Temporal lobe (tissue), 4 donors: ENCODE measurements at places on chromosomes 7 and 10. TPM values are rescaled to one million over a fixed set of nuclear protein-coding genes. Genes with fewer than 3 reads are reported as not detected.

The ACBD7 gene
- total RNA-seq: 11.8 TPM

The TMEM229A gene
- 0.74 TPM for total RNA-seq

The TSPAN12 gene
- 3.9 TPM for total RNA-seq

The CRPPA gene
- total RNA-seq: 4.4 TPM

The CTAGE4 gene
- total RNA-seq: 0.25 TPM

The DPYSL4 gene
- 39.3 TPM for total RNA-seq

The PLXDC2 gene
- 9.3 TPM for total RNA-seq

The PVRIG gene
- total RNA-seq: not detected

The SUMF2 gene
- 35.7 TPM for total RNA-seq

The WDFY4 gene
- total RNA-seq: 0.49 TPM

The GRM3 gene
- 86.5 TPM for total RNA-seq

The SPDYE1 gene
- not detected for total RNA-seq

The MALRD1 gene
- 2.7 TPM for total RNA-seq

The DLD gene
- total RNA-seq: 55.1 TPM
